ENCODE measurements at places on chromosomes 1 and 21.

DNA sequence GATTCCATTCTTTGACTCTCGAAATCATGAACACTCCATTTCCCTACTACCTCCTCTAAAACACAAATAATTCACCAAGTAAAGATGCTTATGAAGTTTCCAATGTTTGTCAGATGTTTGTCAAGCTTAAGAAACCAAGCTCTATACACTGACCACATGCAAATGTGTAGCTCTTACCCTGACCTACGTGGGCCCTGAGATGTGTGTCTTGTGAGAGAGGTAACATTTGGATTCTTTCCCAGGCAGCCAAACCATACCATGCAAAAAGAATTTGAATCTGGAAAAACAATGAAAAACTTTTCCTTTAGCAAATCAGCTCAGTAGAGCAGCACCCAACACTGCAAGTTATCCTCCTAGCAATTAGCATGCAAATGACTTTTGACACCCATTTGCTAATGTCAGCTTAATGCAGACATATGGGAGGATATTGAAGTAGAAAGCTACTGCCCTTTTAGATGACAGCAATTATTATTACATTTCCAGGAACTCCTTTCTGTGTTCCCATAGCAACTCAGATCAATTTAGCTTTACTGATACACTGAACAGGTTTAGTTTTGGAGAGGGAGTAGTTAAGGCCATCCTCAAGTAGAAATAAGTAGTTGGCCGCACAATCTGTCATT lies 83.2 kb upstream of the RGS4 start:
- DNase-seq, result no peak

DNA sequence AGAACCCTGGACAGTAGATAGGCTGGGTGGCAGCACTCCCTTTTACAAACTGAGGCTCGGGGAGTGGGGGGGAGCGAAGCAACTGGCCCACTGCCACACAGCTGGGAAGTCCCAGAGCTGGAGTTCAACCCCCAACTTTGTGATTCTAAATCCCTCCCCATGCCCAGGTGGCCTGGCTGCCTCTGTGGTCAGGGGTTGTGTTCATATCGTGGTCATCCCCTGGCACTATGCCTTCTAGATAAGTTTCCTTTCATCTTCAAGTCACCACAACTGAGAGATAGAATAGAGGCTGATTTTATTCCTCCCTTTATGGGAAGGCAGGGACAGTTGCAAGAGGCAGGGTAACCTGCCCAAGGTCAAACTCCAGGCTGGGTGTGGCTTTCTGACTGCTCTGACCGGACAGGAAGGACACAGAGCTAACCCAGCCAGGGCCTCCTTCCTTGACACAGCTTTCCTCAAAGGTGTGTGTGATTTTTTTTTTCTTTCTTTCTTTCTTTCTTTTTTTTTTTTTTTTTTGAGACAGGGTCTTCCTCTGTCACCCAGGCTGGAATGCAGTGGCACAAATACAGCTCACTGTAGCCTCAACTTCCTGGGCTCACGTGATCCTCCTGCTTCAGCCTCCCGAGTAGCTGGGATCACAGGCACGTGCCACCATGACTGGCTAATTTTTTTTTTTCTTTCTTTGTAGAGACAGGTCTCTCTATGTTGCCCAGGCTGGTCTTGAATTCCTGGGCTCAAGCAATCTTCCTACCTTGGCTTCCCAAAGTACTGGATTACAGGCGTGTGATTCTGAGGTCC lies 18.4 kb upstream of the TNFRSF1B start:
- no peak for DNase-seq

DNA sequence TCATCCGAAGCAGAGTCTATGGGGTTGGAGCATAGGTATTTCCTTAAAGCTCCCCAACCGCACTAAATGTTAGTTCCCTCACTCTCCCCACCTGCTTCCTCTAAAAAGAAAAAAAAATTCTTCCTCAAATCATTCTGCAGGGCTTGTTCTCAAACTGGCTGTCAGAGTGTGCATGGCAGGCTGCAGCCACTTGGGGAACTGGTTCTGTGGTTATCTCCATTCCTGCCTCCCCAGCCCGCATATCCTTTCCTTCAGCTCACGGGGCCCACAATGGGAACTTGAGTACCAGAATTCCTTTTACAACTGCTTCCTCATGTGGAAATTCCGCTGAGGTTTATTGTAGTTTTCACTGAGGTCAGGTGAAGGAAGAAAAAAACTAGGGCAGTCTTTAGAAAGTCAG lies 159.2 kb downstream of the PIGK start:
- no peak for DNase-seq

DNA sequence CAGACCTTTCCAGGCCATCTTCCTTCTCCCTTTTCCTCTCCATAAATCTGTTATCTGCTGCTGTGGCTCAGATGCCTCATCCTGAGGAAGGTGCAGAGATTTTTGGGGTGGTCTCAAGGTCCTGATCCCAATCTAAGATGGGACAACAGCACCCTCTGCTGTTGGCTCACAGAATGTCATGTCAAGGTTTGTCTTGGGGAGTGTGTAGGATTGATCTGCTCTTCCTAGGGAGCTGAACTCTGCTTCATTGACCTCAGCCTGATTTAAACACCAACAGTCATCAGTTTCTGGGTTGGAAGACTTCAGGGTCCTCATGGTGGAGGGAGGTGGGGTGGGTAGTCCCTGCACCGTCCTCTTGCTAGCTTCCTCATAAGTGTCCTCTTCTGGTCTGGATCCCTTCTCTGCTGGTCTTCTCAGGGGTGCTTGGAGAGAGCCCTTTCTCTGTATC lies 62.8 kb upstream of the LAX1 start:
- DNase-seq, result no peak

DNA sequence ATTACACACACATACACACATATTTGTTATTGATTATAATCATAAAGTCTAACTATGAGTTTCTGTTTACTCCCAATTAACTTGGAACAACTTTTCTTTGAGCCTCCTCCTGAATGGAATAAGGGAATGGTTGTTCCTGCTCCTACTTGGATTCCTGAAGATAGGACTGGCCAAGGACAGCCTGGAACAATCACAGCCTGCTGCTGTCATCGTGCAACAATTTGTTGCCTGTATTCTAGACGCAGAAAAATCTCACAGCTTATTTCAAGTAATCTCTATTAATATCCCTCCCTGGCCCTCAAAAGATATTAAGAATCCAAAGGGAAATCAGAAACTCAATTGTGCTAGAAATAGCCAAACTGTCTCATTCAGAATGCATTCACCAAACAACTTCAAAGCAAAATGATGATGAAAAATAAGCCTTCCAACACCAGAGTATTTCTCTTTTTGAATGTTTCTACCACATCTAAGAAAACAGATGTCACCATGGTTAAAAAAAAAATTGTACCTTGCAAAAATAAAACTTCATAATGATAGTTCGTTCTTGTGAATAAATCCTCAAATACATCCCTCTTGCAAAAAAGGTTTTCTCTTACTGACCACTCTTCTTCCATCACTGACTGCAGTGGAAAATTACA lies 30.9 kb downstream of the RCAN1 start:
- no peak for DNase-seq

- no peak for DNase-seq
Measured at GRCh38 chr21:39881661-39882060, 14.4 kb downstream of the PCP4 start.

DNA sequence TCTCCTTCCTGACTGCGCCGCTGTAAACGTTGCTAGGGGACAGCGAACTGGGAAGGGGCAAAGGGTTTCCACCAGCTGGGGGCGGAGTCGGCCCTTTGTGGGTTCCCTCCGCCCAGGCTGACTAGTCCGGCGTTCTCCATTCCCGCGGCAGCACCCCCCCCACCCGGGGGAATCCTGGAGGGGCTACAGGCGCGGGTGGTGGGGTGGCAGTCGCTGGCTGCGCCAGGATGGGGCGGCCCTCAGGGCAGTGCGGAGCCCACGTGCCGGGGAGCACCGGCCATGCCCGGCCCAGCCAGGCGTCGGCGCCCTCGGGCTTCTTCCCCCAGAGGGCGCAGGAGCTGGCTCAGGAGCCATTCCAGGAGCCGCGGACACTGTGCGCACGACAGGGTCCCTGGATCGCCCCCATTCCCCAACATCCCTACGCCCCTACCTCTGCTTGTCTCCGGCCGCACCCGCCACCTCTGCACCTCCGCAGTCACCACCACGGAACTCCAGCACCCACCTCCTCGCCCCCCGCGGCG lies 476 bp downstream of the BATF3 start:
- peak; percentile 40 for DNase-seq

DNA sequence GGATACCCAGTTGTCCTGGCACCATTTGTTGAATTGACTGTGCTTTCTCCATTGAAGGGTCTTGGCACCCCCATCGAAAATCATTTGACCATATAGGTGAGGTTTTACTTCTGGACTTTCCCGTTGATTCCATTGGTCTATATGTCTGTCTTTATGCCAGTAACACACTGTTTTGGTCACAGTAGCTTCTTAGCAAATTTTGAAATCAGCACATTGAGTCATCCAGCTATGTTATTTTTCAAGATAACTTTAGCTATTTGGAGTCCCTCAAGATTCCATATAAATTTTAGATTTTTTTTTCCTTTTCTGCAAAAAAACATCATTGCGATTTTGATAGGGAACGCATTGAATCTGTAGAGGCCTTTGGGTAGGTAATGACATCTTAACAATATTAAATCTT lies 235.6 kb downstream of the SMYD3 start:
- DNase-seq, result no peak

DNA sequence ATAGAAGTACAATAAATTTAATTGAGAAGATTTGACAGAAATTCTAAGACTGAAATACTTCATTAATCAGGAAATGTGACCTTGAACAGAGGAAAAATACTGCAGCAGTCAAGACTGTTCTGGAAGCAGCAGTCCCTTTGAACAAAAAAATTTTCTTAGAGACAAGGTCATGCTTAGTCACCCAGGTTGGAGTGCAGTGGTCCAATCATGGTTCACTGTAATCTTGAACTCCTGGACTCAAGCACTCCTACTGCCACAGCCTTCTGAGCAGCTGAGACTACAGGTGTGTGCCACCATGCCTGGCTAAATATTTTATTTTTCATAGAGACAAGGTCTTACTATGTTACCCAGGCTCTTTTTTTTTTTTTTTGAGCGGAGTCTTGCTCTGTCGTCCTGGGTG lies 1.9 kb upstream of the CCDC30 start:
- no peak for DNase-seq

DNA sequence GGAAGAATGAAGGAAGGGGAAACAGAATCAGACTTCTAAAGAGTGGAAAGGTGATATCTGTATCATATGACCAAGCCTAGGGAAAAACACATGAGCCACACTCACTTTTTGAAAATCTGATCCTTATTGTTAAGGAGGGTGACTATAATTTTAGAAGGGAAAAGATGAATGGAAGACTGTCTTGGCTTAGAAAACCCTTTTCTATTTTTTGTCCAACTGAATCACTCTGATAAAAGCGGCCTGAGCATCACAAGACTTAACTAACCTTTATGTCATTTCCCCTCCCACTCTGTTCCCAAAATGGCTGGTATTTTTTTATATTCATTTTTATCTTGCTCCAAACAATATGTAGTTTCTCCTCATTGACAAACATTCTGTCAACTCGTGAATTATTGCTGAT lies 169.8 kb downstream of the C1orf21 start:
- DNase-seq, result no peak

GRCh38 chr1:85815906-85816305 lies 107.7 kb upstream of the ZNHIT6 start:
- peak; percentile 28 for DNase-seq

- peak; percentile 87 for DNase-seq
Measured at GRCh38 chr1:20551945-20552727, at the start of gene FAM43B. TSS of gene FAM43B (plus strand) at chr1:20552573. CDS start at chr1:20552974, 401 bp downstream.

DNA sequence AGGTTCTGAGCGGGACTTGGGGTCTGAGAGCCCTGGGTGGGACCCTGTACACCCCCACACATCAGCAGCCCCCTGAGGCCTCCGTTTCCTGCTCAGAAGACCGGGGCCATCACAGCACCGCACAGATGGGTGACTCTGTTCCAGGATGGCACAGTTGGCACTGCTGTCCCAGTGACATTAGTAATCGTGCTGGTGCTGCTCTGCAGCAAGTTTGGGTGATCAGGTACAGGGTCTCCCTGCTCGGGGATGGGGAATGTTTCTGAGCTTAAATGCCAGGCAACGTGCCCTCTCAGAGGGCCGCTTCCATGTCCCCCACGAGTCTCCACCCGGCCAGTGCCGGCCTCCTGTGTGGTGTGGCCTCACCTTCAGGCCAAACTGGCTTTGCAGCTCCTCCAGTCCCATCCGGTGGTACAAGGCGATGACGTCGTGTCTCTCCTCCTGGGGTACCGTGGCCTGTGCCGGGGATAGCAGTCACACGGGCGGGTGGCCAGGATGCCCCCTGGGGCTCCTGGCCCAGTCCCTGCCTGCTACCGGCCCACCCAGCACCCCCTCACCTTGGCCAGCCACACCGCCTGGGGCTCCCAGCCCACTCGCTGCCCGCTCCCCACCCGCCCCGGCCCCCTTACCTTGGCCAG lies 17.1 kb downstream of the PRXL2B start:
- no peak for DNase-seq

DNA sequence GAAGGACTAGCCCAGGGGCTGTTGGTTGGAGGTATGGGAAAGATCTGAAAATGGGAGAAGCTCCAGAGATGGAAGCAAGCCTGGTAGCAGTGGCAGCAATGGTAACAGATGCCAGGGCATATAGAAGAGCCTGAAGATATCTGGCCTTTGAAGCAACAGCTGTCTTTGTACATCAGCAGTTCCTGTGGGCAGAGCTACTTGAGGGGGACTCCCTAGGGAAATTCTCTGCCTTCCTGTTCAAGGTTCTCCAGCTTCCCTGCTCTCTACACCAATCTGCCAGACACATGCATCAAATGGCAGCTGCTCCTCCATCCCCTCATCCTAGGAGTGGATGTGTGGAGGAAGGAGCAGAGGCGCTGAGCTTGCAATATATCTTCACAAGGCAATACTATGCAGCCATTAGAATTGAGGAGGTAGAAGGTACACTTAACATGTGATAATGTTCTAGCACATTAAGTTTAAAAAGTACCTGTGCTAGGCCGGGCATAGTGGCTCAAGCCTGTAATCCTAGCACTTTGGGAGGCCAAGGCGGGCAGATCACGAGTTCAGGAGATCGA lies 2.2 kb downstream of the TMEM35B start:
- no peak for DNase-seq

DNA sequence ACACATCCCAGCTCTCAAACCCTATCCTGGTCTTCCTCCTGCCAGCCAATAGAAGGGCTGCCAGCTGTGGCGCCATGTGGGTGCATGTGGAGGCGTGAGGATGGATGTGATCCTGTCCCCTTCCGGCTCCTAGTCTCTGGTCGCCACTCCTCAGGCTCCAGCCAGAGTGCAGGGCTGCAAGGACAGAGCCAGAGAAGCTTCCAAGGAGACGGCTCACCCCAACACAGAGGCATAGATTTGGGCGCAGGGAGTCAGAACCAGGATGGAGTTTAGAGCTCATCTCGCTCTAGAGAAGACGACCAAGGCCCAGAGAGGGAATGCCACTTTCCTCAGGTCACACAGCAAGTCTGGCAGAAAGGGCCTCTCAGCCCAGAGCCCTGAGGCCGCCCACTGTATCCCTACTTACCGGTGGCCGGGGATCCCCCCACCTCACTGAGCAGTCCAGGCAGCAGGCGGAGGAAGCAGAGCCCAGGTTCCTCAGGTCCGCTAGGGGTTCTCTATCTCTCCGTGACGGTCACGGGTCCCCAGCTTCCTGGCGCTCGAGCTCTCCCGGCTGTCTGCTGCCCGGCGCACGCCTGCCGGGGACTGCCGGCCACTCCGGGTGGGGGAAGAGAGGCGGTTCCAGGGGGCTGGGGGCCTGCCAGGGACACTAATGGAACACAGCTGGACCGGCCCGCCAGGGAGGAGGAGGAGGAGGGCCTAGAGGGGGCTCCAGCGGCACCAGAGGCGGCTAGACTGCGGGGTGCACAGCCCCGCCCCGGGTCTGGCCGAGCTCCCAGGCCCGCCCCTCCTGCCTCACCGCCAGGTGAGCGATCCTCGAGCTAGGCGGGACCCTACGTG lies at the start of gene COL16A1:
Gene COL16A1, minus strand, starts transcription at position 587 of the 840 bp plus-strand sequence. CDS start 1,824 bp downstream, outside the sequence.
- DNase-seq, result peak; percentile 82

GRCh38 chr1:86933562-86934377 lies 19.3 kb downstream of the HS2ST1 start:
- no peak for DNase-seq

Measured in left ventricle myocardium inferior (tissue), 1 donor.